ENCODE measurements at places on chromosomes 16 and 17.

DNA sequence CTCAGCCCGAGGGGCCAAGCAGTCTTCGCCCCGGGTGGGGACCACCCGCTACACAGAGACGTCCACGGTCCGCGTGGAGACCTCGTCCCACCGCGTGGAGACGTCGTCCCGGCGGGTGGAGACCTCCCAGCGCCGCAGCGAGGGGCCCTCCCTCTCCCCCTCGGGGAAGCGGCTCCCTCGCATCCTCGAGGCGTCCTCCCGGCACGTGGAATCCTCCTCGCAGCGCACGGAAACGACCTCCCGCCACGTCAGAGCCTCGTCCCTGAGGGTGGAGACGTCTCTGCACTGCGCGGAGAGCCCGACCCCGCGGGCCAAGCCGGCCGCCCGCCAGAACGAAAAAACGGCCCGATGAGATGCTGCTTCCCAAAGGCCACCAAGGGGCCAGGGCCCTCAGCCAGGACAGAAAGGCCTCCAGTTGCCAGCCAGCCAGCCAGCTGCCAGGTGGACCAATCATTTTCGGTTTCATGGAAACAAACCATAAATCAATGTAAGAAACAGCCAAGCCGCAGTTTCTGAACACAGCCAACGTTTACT lies 424 bp downstream of the C17orf100 start:
- peak; percentile 27 for DNase-seq

- DNase-seq: peak; percentile 66
Observed at GRCh38 chr17:57935833-57936807, 19.1 kb downstream of the CUEDC1 start.

GRCh38 chr17:13736916-13737315 lies 135.2 kb upstream of the HS3ST3A1 start:
- DNase-seq: no peak

GRCh38 chr17:14760719-14761411 lies 460.0 kb downstream of the HS3ST3B1 start:
- no peak for DNase-seq

- no peak for DNase-seq
Observed at GRCh38 chr17:66576473-66576872, 258.4 kb upstream of the CACNG5 start.

All from cerebellum (tissue), 4 donors.